ENCODE measurements at places on chromosomes 4 and X.

GRCh38 chrX:43313035-43313434, 343.1 kb upstream of the MAOA start:
- DNase-seq: no peak

DNA sequence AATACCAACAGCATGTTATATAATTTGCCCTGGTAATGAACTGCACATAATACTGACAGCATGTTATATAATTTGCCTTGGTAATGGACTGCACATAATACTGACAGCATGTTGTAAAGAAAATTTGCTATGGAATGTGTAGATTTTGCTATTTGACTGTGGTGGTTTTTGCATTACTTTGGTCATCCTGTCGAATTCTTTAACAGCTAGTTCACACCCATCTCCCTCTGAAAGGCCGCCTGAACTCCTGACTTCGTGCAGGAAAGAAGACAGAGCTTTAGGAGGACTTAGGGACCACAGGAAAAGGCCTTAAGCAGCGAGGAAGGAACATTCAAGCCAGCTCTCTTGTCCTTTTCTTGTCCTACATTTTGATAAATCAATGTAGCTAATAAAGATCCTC, 45.2 kb upstream of the DCLK2 start:
- DNase-seq: no peak

DNA sequence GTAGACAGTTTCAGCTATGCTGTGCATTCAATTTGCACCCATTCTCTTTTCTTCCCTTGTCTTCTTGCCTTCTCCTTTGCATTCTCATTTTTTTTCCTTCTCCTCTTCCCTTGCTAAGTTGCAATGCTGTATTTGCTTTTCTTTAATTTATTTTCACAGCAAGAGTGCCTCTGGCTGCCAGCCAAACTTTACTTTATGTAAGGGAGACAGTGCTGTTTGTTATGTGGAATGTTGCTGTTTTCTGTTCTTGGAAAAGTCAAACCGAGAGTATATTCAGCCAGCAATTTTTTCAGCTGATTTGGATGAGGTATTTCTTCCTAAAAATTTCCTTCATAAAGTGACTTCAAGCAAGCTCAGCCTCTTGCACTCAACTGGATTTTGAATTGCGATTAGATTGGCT, 1293.4 kb downstream of the ARAP2 start:
- no peak for DNase-seq

- no peak for DNase-seq
Measured at GRCh38 chr4:167032871-167033270, 201.4 kb downstream of the SPOCK3 start.

DNA sequence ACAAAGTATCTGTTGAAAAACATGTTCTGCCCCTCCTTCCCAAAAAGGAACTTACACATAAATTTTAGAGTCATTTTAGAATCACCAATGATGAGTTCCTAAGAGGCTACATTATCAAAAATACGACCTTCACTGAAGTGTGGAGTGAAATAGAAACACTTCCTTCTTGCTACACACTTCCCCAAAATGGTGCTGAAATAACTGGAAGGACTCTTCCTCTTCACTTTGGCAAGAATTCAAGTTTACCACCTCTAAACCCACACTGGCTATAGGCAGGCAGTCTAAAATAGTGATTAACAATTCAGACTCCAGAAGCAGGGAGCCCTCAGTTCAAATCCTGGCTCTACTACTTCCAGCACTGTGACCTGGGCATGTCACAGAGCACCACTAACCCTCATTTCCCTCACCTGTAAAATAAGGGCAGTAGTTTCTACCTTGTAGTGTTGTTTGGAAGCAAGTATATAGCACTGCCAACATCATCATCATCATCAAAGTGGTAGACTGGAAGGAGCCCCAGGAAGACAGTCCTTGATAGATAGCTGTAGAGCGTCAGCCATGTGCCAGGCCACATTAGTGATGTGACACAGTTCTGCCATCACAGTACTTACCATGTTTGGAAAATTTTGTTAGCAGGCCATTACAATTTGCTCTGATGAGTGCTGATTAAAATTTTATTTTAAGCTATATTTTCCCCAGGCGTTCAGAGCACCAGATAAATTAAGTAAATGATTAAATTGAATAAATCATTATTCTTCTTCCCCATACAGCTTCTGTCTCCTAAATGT, 103.3 kb downstream of the PARM1 start:
- DNase-seq: no peak

Data from ELF-1 (cell line).